ENCODE measurements at places on chromosomes 5 and 9.

GRCh38 chr5:52665559-52665958 lies 122.2 kb upstream of the ITGA1 start:
- H3K27me3 ChIP-seq = no peaks in the 10 kb centered on the region
- H3K4me3 ChIP-seq = no peak overlapping the region

DNA sequence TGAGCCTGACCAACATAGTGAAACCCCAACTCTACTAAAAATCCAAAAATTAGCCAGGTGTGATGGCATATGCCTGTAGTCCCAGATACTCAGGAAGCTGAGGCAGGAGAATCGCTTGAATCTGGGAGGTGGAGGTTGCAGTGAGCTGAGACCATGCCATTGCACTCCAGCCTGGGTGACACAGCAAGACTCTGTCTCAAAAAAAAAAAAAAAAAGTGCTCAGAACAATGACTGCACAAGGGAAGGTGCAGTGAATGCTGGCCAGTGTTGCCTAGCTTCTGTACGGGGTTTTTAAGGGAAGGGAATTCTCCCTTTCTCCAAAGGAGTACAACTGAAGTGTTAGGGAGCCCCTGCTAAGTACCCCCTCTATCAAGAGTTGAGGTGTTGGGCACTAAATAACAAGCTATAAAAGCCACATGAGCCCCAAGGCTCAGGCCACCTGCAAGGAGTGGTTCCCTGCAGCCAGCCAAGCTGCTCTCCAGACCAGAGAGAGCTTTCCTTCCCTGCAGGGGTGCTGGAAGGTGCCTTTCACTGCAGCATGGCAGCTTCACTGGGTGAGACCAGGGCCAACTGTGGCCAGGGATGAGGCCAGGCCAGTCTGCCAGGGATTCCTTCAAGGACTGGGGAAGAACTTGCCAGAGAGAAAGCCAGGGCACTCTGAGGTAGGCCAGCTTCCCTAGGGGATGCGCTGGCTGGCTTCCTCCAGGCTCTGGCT lies 14.8 kb downstream of the GADD45G start:
- H3K27ac ChIP-seq = no peak overlapping the region
- no peak overlapping the region for H3K4me3 ChIP-seq
- H3K4me1 ChIP-seq = peaks cover 4% of the 10 kb centered on the region
- H3K27me3 ChIP-seq = no peaks in the 10 kb centered on the region
- no peaks in the 10 kb centered on the region for H3K36me3 ChIP-seq
- no peak for DNase-seq

GRCh38 chr5:132546108-132546507 lies 2.8 kb upstream of the IL5 start:
- no peak overlapping the region for H3K27ac ChIP-seq
- no peak for DNase-seq
- no peaks in the 10 kb centered on the region for H3K27me3 ChIP-seq
- H3K36me3 ChIP-seq = no peaks in the 10 kb centered on the region
- H3K4me3 ChIP-seq = no peak overlapping the region
- H3K4me1 ChIP-seq = no peaks in the 10 kb centered on the region

DNA sequence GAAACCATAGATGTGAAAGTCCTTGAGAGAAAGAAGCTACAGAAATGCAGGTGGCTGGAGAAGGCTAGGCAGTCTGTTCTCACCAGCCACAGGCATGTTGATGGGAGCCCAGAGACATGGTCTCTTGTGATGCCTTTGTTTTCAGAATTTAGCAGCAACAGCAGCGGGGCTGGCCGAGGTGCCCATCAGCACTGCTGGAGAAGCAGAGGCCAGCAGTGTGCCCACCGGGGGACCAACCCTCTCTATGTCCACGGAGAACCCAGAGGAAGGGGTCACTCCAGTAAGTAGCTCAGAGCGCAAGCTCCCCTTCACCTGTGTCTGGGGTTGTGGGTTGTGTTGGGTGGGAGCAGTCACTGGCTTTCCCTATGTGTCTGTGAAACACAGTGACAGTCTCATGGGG lies 59.6 kb downstream of the COL15A1 start:
- no peak overlapping the region for H3K4me3 ChIP-seq
- H3K4me1 ChIP-seq = peaks cover 12% of the 10 kb centered on the region
- peaks cover 4% of the 10 kb centered on the region for H3K27me3 ChIP-seq

DNA sequence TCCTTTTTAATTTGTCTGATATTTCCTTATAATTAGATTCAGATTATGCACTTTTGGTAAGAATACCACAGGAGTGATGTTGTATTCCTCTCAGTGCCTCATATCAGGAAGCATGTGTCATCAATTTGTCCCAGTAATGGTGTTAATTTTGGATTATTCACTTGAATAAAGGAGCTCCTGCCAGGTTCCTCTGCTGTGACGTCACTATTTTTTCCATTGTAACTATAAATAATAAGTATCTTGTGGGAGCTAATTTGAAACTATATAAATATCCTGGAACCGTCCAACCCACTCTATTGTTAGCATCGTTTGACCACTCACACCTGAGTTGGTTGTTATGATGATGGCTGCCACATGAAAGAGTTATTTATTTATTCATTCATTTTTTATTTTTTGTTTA lies 107.9 kb downstream of the INVS start:
- no peak overlapping the region for H3K4me3 ChIP-seq
- no peaks in the 10 kb centered on the region for H3K36me3 ChIP-seq
- H3K27ac ChIP-seq = no peak overlapping the region
